ENCODE measurements at places on chromosomes 3 and 15.

DNA sequence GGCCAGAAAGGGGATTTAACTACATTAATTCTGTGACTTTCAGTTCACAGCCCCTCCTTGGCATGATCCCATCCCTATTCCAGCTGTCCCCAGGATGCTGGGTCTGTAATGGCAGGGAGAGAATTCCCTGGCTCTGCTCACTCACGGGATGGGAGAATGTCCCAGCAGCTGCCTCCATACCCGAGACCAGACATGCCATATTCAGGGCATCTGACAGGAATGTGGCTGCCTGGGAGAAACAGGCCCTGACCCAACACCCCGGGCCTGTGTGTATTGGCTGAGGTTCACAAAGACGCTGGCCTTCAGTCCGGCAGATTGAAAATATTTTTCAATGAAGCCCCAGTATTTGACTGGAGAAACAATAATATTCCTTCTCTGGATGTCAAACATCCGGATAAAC is 83.6 kb upstream of the SMAD3 start:
- no peak for DNase-seq

GRCh38 chr3:55721716-55722484 is 234.8 kb upstream of the WNT5A start:
- no peak for DNase-seq

DNA sequence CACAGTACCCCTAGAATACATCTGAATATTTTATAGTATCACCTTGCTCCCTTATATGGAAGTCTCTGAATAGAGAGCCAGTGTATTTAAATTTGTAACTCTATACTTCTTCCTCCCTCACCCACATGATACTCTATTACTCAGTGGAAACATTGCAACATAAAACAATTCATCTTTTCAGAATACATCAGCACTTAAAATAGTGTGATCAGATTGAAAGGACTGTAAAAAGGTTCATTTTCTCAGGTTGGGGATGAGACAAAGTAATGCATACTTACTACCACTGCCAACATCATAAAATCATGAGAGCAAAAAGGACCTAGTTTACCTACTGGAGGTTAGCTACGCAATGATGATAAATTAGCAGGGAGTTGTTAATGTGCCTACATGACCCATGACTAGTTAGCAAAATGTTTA is 13.8 kb upstream of the THRB start:
- no peak for DNase-seq

GRCh38 chr15:43552986-43553385 is 35.6 kb downstream of the MAP1A start:
- no peak for DNase-seq

GRCh38 chr3:71813704-71814103 is 28.8 kb upstream of the PROK2 start:
- no peak for DNase-seq

DNA sequence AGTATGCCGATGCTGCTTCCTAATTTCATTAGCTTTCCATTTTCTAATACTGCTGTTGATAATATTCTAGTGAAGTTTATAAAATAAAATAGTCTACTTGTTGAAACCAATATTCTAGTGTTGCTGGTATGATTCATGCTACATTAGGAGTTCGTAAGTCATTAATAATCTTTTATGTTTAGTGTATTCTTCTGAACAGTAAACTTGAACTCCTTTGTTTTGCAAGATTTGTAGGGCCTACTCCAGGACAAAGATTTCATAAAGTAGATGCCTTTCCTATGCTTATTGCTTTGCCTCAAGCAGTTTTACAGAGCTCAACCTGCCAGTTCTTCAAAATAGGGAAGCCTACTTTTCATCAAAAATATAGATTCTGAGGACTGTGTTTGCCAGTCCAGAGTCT is 111.5 kb downstream of the RSRC1 start:
- no peak for DNase-seq

DNA sequence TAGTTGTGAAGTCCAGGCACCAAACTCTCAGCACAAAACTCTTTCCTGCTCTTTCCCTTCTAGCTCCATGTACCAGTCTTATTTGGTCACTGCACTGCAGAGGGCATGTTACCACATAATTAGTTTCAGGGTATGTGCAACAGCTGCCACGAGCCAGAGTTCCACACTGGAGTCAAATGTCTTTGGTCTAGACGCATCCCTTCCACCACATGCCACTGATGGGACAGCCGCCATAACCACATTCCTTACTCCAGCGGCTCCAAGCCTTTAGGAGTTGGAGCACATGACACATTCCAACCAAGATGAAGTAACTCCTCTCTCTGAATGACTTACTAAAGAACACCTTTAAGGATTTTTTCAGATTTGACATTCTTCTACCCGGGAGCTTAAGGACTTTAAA is 153.4 kb downstream of the ERC2 start:
- DNase-seq = no peak

GRCh38 chr3:64152676-64153466 is 72.4 kb downstream of the PRICKLE2 start:
- DNase-seq = no peak

- DNase-seq = no peak
These were observed 20.9 kb downstream of the RAF1 start for GRCh38 chr3:12643010-12643380.

GRCh38 chr3:88997260-88997659 is 110.2 kb upstream of the EPHA3 start:
- no peak for DNase-seq

- DNase-seq = no peak
These were observed 15.0 kb upstream of the GNAI2 start for GRCh38 chr3:50221051-50221410.

GRCh38 chr3:181693280-181693679 is 18.4 kb upstream of the SOX2 start:
- no peak for DNase-seq

- DNase-seq = no peak
These were observed 34.0 kb downstream of the PIGB start for GRCh38 chr15:55353025-55353424.

GRCh38 chr3:177692304-177692975 is 495.2 kb upstream of the TBL1XR1 start:
- DNase-seq = no peak

- DNase-seq = no peak
These were observed 659.3 kb upstream of the ARRDC4 start for GRCh38 chr15:97301166-97301565.

DNA sequence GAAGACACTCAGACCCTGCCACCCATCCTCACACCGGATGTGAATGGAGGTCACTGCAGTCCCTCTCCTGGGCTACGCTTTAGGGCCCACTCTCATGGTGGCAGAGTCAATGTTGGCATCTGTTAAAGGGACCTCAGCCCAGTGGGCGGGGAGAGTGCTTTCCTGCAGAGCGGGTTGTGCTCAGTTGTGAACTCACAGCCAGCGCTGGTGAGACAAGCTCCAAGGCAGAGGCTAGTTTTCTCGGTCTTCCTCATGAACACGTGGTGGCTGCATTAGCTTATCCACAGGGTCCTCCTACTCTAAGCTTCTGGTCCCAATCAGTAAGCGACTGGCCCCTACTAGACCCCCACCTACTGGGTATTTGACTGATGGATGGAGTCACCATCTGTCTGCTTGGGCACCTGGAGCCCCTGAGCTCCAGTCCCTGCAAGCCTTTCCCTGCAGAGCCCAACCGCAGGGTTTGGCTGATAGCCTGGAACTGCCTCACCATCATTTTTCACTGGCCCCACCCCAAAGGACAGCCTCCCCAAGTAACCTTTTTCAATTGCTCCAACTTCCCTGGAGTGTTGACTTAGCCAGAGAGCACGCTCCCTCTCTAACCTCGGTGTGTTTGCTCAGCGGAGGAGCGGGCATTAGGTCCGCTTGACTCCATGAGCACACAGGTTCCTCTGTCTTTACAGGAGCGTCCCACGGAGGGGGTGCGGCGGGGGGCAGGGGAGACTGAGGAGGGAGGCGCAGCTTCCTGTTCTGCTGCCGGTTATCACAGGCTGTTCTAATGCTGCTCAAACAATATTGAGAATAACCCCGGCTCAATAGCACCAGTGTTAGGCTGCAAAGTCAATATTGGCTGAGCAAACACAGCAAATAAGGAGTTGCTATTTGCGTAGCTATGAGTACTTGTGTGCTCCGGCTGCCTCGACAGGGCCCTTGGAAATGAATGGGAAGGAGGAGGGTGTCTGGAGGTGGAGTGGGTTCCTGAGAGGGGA is 141.7 kb downstream of the RPLP1 start:
- no peak for DNase-seq

DNA sequence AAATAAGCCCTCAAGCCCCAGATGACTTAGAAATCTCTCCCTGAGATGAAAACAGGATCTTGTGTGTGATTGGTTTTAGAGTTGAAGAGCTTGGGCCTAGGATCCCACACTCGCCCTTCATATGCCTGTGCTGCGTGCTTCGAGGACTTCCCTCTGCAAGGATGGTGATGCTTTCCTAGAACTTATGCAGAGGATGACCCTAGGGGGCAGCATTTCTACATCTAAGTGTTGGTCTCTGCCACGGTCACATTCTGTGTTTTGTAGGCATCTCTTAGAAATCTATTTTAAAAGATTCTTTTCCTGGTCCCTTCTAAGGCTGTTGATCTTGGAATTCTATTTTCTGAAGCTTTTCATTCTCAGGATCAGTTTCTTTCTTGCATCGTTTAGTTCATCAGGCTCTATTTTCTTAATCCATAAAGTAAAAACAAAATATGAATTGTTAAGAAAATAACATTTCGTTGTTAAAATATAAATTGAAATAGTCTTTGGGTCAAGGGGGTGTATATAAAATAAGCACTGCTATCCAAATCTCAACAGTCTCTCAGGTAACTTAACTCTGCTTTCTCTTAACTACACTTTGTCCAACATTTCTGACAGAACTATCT is 45.7 kb downstream of the WDR76 start:
- DNase-seq = no peak

DNA sequence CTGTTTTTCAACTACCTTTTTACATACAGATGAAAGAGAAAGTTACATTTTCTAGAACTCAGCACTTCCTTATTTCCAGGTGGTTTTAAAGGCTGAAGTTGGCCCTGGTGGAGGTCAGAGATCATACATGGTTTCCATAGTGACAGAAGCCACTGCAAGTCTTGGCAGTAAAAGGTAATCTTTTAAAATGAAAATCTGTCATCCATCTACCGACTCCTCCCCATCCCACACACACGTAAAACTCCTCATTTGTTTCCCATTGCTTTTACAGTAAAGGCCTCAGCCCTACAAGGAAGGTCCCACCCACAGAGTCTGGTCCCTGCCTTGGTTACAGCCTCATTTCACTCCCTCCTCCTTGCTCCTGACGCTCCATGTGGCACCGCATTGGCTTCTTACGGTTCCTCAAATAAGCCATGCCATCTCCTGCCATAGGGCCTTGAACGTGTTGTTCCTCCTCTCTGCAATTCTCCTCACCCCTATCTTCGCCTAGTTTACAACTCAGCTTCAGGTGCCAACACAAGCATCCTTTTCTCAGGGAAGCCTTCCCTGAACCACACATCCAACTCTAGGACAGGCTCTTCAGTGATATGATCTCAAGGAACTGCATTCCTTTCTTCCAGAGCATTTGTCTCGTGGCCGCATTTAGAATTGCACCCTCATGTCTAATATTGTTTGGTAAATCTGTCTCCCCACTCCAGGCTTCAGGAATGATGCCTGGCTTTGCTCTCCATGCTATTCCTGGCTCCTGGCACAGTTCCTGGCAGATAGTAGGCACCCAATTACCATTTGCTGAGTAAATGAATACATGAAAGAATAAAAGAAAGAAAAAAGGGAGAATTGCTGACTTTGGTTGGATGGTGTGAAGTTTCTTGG is 2.6 kb downstream of the CYP19A1 start:
- DNase-seq = no peak

GRCh38 chr3:112807685-112808084 is 39.0 kb downstream of the CD200R1L start:
- DNase-seq = no peak

- DNase-seq = no peak
These were observed 40.2 kb downstream of the IDH2 start for GRCh38 chr15:90062023-90062442.

DNA sequence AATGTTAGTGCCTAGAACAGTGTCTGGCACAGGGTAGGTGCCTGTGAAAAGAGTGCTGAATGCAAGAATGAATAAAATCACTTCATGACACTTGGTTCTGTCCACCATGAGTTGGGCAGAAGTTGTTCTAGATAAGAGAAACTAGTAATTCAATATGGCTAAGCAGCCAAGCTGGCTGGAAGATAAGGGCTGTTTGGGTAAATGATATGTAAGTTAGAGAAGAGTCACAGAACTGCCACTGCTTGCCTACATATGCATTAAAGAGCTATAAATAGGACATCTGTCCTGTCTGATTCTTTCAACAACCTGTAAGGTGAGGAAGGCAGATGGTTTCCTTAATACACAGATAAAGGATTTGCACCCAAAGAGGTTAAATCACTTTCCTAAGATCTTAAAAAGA is 13.1 kb downstream of the MTMR10 start:
- DNase-seq = no peak

- DNase-seq = no peak
These were observed 252.0 kb downstream of the NR2F2 start for GRCh38 chr15:96582473-96582872.

DNA sequence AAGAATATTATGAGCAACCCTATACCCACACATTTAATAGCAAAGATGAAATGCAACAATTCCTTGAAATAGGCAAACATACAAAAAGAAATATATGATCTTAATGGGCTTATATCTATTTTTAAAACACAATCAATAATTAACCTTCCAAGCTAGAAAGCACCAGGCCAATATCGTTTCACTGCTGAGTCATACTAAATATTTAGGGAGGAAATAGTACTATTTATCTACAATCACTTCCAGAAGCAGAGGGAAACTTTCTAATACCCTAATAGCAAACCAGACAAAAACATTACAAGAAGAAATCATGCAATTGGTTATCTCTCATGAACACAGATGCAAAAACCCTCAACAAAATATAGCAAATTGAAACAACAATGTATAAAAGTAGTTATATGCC is 207.8 kb downstream of the MTHFS start:
- no peak for DNase-seq

DNA sequence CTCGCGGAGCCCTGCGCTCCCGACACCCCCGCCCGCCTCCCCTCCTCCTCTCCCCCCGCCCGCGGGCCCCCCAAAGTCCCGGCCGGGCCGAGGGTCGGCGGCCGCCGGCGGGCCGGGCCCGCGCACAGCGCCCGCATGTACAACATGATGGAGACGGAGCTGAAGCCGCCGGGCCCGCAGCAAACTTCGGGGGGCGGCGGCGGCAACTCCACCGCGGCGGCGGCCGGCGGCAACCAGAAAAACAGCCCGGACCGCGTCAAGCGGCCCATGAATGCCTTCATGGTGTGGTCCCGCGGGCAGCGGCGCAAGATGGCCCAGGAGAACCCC is 464 bp downstream of the SOX2 start:
- DNase-seq = no peak

DNA sequence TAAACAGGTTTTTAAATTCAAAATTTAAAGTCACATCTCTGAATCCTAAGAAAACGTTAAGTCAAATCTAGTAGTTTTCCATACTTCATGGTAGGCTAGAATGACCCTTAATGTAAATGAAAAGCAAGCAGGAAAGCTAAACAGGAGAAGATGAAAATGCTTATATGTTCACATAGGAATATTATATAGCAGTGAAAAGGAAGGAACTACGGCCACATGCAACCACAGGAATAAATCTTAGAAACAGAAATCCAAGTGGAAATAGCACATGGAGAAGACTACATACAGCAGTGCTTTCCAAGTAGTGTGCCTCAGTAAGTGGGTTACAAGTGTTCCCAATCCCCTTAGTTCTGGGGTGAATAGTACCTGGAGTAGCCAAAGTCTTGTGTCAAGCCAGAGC is 296.2 kb downstream of the FHIT start:
- DNase-seq = no peak
